CD4-positive, alpha-beta T cell treated with Interleukin-4 for 1 hour (primary cell): ENCODE measurements at places on chromosomes 12 and 14.

- DNase-seq = no peak
Measured at GRCh38 chr12:124920353-124920935, 6.0 kb upstream of the UBC start.

DNA sequence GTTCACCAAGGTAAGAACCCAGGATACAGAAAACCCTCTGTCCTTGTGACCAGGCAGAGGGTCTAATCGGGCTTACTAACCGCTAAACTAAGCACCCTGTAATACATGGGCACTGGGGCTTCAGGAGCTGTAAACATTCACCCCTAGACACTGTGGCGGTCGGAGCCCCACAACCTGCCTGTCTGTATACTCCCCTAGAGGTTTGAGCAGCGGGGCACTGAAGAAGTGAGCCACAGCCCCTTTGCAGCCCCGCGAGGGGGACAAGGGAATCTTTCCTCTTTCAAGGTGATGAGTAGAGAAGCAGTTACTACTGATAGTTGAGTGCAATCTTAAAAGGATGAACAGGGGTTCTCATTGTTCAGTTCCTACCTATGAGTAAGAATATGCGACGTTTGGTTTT is 397.2 kb downstream of the AEBP2 start:
- no peak for DNase-seq

DNA sequence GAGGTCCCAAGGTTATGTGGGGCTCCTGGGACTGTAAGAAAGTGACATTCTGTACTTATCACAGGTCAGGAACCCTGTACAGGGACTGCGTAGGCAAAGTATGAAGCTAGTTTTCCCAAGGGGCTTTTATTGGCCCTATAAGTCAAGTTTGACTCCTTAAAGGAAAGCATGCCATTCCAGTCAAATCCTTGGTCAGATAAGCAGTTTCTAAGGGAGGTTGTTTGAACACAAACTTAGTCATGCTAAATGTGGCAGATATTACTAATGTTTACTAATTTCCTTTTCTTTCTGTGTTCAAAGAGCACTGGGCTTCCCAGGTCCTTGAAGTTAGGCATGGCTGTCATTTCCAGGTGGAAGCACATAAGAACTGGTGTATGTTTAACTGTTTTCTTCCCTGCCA is 472.4 kb downstream of the ATP23 start:
- no peak for DNase-seq

DNA sequence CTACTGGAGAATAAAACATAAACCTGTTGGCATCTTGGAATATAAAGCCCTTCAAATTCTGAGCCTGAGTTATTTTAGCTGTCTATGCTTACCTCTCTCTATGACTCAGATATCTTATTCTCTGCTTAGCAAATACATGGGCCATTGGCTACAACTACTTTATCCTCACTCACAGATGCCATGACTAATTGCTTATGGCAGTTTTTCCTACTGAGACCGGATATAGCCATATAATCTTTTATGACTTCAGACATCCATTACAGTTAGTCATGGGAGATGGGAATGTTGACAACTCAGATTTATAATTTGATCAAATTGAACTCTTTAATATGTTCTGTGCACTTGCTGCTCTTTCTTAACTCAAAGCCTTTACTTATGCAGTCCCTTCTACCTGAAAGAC is 502.4 kb upstream of the ATP2B1 start:
- DNase-seq = no peak

DNA sequence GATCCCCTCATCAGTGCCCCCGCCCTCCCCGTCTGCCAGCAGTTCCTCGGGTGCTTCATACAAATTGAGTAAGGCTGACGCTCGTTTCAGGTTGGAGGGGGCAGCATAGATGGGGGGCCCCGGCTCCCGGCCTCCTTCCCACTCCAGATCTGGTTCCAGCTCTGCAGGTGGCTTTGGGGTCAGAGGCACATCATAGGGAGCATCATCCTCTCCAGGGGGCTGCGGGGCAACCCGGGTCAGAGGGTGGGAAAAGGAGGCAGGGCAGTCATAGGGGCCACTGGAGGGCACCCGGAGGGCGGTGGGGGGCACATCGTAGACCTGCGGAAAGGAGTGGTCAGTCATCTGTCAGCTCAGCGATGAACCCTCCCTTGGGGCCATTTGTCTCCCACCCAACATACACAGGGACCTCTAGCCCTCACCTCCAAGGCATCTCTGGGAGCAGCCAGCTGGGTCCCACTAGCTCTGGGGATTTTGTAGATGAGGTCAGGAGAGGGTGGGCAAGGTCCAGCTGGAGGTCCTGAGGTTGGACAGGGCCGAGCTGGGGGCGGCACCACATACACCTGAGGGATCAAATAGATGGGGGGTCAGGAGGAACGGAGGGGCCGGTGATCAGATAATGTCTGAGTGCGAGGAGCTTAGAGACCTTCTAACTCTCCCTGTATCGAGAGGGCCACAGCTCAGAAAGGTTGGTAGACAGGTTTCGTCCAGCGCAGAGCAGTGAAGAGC is 5.1 kb downstream of the EFS start:
- no peak for DNase-seq

DNA sequence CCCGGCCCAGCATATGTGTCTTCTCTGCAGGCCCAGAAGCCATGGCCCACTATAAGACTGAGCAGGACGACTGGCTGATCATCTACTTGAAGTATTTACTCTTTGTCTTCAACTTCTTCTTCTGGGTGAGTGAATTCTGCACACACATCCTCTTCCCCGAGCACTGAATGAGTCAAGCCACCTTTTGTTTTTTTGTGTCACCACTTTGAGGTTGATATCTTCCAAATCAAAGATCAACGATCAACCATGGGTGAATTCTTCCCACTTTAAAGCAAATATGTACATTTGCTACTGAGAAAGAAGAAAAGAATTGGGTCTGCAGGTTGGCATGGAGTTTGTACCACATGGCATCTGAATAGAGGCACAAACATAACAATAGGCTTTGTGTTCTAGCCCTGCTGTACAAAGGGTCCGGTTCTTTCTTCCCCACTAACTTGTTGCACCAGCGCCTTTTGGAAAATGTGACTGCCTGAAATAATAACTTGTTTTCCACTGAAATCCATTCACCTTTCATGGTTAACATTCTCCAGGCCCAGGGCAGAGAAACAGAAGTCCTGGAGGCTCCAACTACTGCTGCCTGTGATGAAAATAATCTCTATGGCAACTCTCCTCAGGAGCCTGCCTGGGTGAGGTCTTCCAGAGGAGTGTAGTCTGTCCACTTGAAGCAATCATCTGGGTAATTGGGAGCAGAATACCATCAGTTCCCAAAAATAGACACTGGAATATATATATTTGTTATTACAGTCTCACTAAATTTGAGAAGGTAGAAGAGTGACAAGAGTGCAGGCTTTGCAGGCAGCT is 27.6 kb downstream of the TSPAN11 start:
- no peak for DNase-seq

- DNase-seq = no peak
Measured at GRCh38 chr12:66290716-66291200, 11.5 kb upstream of the HELB start.

DNA sequence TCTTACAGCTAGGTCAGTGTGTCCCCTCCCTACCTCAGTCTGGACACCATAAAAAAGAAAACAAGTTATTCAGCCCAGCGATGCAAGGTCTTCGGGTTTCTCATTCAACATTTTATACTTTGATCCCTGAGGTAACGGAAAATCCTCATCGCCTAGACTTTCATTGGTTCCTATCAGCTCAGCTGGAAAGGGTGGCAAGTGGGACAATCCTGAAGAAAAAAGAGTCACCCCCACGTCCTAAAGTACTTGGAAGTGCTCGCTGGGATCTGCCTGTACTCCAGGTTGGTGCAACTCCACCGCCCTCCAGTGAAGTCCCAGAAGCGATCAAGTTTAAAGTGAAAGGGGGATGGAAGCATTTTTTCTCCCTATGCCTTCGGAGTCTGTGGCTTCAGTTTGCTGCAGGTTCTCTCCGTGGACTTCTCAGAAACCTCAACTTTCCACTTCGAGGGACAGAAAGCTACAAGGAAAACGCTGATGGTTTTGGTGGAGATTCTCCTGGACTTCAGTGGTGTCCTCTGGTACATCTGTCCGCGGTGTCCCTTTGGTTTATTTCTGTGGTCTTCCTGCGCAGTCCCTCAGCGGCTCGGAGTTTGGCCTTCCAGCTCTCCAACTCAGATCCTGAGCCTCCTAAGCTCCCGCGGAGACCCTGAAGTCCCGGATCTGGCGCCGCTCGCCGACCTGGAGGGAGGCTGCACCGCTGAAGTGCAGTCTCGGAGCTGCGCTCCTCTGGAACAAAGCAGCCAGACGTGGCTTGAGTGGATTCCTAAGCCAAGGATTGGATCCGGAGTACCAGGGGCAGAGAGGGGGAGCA is 1.8 kb upstream of the LRFN5 start:
- DNase-seq = no peak

DNA sequence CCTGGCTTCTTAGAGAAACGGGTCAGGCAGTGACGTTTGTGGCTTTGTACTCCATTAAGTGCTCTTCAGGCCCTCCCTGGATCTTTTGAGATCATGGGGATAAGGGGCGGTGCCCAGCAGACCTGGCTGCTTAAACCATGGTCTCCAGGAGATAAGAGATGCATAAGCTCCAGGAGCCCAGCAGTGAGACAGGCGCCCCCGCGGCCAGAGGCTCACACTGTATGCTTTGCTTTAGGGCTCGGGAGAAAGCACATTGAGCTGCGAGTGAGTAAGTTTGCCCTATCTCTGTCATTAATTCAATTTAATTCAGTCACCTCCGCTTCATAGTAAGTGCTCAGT is 359.5 kb downstream of the CACNA1C start:
- no peak for DNase-seq

GRCh38 chr12:128664501-128664900 is 159.3 kb downstream of the SLC15A4 start:
- no peak for DNase-seq

GRCh38 chr12:64656429-64656828 is 46.1 kb downstream of the RASSF3 start:
- DNase-seq = no peak

GRCh38 chr14:61260939-61261776 is 20.0 kb downstream of the TMEM30B start:
- no peak for DNase-seq

DNA sequence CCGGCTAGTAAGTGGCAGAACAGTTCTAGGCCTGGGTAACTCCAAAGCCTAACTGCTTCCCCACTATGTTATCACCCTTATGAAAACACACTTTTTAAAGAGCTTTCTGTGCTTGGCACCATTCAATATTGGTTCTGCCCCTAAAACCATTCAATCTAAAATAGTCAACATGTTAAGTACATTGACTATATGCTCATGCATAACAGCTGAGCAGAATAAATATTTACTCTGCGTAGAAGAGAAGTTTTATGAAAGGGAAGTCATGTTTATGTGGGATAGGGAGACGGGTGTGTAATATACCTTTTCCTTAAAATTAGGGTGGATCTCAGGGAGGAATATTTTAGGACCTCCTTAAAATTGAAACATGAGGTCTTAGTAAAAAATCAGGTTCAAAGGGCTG is 80.5 kb downstream of the SAMD4A start:
- no peak for DNase-seq

DNA sequence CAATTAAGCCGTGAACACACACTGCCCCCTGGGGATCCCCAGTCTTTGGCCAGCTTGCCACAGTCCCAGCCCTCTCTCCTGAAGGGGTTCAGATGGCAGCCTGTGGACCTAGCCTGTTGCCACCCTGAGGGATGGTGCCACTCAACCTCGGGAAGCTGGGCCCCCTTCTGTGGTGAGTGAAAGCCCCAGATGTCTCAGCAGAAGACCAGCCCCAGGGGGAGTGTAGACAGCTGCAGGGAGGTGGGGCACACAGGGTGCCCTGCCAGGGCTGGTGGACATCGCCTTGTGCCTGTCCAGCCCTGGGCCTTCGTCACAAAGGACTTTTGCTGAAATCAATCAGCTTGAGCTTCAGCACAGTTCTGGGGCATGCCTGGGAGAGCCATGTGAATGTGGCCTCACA is 32.4 kb downstream of the C14orf132 start:
- no peak for DNase-seq

GRCh38 chr14:92033906-92034687 is 5.8 kb downstream of the TRIP11 start:
- DNase-seq = no peak

GRCh38 chr12:101714877-101715444 is 17.5 kb downstream of the CHPT1 start:
- no peak for DNase-seq

- no peak for DNase-seq
Measured at GRCh38 chr12:41409628-41410027, 221.5 kb downstream of the PDZRN4 start.

DNA sequence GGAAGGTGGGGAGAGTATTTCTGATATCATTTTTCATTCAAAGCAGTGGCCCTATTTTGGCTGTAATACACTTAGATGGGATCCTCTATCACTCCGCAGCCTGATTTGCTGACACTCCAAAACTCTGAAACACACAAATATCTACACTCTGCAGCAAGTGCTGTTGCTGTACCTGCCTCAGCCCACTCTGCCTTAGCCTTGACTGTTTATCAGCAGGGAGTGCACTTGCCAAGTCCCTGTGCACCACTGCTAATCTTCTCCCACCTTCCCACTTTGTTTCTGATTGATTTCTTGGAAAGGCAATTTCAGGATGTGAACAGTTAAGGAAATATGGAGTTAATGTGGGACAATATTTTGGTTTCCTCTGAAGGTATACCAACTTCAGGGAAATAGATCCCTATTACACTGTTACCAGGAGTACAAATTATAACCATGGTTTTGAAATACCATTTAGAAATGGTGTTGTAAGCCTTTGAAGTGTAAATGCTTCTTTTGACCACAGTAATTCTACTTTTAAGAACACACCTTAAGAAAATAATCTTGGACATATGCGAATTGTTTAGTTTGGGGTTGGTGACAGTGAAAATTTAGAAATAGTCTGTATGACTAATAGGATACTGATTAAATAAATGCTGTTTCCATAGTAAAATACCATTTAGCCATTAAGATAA is 59.3 kb downstream of the MBIP start:
- no peak for DNase-seq
